Immature natural killer cell (primary cell): ENCODE measurements at places on chromosomes 16 and 17. TPM values are rescaled to one million over a fixed set of nuclear protein-coding genes. Genes with fewer than 3 reads are reported as not detected.

DNA sequence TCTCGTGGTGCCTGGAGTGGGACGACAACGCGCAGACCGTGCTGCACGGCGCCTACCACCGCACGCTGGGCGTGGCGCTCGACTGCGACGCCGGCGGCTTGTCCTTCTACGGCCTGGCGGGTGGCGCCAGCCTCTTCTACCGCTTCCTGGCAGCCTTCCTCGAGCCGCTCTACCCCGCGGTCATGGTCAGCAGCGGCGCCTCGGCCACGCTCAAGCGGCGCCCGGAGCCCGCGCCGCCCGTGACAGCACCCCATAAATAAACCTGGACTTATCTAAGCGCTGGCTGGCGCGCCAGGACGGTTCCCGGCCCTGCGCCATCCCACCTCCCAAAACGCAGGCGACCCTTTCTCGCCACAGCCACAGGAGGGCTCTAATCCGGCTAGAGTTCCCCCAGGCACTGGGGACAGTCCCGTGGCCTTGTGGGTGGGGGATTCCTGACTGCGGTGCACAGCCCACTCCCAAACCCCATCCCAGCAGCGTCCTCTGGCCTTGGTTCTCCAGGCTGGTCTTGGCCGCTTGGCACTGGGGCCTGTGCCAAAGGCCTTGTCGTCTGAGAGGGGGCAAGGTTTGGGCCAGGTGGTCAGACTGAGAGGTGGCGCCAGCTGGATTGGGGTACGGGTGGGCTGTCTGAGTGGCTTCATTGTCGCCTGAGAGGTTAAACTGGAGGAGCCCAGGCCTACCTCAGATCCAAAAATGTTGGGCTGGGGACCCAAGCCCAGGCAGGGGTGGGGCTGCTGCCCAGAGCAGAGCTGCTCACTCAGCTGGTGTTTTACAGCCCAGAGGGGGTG is 10.1 kb upstream of the SLC16A5 start:
- H3K4me1 ChIP-seq = peaks cover 13% of the 10 kb centered on the region
- H3K4me3 ChIP-seq = peak overlapping the region; percentile 78
- H3K36me3 ChIP-seq = no peaks in the 10 kb centered on the region
- peaks cover 6% of the 10 kb centered on the region for H3K27me3 ChIP-seq
- H3K27ac ChIP-seq = no peak overlapping the region
- peak; percentile 58 for DNase-seq

- no peak for DNase-seq
- peak overlapping the region; percentile 78 for H3K27ac ChIP-seq
- no peak overlapping the region for H3K4me3 ChIP-seq
- H3K4me1 ChIP-seq = peaks cover 27% of the 10 kb centered on the region
Observed at GRCh38 chr17:19874256-19874655, 6.5 kb upstream of the ULK2 start.

DNA sequence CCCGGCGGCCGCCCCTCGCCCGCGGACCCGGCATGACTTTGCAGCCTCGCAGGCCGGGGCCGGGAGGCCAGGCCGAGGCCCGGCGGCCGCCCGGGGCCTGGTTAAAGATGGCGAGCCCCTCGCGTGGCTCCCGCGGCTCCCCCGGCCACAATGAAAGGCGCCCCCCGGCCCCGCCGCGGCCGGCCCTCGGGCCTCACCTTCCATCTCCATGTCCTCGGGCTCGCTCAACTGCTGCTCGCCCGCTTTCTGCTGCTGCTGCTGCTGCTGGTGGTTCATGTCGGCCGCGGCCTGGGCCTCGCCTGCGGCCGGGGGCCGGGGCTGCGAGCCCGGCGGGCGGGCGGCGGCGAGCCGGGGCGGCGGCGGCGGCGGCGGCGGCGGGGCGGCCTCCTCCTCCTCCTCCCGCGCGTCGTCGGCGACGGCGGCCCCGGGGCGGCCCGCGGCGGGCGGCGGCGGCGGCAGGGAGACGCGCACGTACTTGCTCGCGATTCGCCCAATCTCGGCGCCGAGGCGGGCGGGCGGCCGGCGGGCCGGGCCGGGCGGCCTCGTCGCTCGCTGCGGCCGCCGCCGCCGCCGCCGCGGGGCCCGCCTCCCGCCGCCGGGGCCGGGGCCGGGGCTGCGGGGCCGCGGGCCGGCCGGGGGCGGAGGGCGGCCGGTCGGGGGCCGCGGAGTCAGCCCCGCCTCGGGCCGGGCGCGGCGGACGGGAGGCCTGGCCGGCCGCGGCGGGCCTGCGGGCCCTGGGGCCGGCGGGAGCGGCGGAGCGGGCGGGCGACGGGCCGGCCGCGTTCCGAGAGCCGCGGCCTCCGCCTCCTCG is 491 bp downstream of the USP7 start:
- peak; percentile 17 for DNase-seq
- H3K4me3 ChIP-seq = peak overlapping the region; percentile 61
- no peaks in the 10 kb centered on the region for H3K36me3 ChIP-seq
- peaks cover 15% of the 10 kb centered on the region for H3K27me3 ChIP-seq
- no peak overlapping the region for H3K27ac ChIP-seq

TUBD1 gene
- polyA plus RNA-seq = 10.1 TPM

- H3K4me3 ChIP-seq = no peak overlapping the region
- H3K27ac ChIP-seq = no peak overlapping the region
- DNase-seq = no peak
- H3K27me3 ChIP-seq = no peaks in the 10 kb centered on the region
Observed at GRCh38 chr16:35862242-35862641, 2402.8 kb downstream of the TP53TG3F start.

DNA sequence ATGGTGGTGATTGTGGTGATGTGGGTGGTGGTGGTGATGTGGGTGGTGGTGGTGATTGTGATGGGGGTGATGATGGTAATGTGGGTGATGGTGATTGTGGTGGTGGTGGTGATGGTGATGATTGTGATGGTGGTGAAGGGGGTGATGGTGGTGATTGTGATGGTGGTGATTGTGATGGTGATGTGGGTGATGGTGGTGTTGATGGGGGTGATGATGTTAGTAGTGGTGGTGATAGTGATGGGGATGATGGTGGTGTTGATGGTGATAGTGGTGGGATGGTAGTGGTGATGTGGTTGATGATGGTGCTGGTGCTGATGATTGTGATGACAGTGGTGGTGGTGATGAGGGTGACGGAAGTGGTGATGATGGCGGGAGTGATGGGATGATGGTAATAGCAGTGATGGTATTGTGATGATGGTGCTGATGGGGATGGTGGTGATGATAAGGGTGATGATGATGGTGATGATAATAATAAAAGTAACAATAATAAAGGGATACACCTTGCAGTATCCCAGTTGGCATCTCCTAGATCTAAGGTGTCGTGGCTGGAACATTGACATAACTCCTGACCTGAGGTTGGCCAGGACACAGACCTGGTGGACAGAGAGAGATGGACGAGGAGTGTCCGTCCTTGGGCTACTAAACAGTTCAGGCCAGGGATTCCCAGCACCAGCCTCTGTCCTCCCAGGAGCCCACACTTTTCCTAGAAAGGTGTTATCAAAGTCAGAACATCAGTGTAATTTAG is 344.5 kb downstream of the SEC14L1 start:
- H3K27ac ChIP-seq = no peak overlapping the region
- DNase-seq = peak; percentile 78
- peaks cover 4% of the 10 kb centered on the region for H3K27me3 ChIP-seq
- H3K4me1 ChIP-seq = peaks cover 23% of the 10 kb centered on the region

RTN4RL1 gene
- polyA plus RNA-seq = not detected

GRCh38 chr16:57862698-57863433 is 60.6 kb upstream of the KIFC3 start:
- no peaks in the 10 kb centered on the region for H3K36me3 ChIP-seq
- peak overlapping the region; percentile 2 for H3K27ac ChIP-seq
- H3K27me3 ChIP-seq = peaks cover 2% of the 10 kb centered on the region
- H3K4me1 ChIP-seq = peaks cover 6% of the 10 kb centered on the region
